ENCODE measurements at places on chromosomes 2 and 18.

DNA sequence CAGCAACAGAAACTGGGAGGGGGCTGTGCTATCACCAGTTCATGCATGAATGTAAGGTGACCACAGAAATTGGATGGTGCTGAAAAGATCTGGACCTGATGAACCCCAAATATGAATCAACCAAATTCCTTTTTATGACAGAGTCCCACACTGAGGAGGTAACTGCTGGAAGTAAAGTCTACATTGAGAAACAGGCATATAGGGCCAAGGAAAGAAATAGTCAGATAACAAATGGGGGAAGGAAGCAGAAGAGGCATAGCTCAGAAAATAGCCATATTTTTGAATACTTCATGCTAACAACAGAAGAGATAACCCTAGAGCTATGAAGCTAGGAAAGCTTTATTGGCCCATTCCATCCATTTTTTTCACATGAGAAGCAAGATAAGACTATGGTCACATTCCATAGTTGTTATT lies 25.8 kb downstream of the ZC3H6 start:
- ATAC-seq = no peak

DNA sequence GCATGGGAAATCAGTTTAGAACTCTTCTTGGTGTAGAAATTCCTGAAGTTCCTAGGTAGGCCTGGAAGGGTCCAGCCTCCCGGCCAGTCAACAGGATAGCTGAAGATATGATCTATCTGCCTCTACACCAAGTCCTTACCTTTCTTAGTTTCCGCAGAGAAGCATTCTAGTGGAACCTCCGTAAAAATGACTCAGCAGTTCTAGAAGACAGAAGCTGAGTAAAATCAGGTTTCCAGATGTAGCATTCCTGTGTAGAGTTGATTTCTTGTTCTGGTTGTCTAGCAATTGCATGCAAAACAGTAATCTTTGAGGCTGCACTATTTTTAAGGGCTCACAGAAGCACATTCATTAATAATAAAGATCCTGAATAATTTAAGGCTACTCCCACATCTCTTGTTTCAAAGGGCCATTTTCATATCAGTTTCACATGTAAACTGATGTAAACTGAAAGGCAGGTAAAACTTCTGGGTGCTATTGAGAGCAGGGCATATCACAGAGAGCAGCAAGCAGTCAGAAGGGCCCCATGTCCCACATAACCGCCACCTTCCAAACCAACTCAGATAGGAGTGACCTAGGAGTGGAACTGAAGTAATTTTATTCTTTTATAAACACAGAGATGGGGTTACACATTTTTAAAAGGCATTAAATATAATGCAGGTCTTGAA lies 3.2 kb upstream of the DYTN start:
- no peak for ATAC-seq

DNA sequence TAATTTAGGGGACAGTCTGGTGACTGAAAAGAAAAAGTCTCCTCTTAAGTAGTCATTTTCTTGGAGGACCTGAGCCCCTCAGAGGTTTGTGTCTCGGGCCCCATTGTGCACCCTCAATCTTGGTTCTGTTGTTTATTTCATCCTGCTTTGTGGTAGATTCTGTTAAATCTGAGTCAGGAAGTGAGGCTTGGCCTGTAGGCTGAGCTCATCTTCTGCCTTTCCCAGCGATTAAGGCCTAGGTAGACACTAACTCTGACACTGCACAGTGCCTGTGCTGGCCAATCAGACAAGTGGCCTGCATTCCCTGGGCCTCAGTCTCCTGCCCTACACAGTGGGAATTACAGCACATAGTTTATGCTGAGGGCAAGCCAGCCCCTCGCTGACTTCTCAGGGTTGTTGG lies 80.2 kb downstream of the CTIF start:
- no peak for ATAC-seq

DNA sequence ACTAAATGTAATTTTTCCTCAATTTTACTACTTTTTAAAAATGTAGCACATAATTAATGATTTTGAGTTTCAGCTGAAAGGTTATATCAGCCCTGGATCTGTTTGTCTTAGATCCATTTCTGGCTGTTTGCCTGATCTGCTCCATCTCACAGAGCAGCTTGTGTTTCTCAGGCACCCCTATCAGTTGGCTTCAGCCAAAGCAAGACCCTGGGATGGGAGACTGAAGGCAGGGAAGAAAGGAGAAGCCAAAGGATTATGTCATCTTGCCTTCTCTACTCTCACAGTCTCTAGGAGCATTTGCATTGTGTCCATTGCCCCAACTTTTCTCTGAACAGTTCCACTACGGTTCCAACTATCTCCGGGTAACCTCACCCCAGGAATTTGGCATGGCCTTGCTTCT lies 110.5 kb downstream of the CCDC148 start:
- ATAC-seq = no peak

- no peak for ATAC-seq
Observed at GRCh38 chr2:58414506-58414905, 173.4 kb upstream of the FANCL start.

- no peak for ATAC-seq
Observed at GRCh38 chr2:185979546-185980071, 241.0 kb downstream of the FSIP2 start.

DNA sequence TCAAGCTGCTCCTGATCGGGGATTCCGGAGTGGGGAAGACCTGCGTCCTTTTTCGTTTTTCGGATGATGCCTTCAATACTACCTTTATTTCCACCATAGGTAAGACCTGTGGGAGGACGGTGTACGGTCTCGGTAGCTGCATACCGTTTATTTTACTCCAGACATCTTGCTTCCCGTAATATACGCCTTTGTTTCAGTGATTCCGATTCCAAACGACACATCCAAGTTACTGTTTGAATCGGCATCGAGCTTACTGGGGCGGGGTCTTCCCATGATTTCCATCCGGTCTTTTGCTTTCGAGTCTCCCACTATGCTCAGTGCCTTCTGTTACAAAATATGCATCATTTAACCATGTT lies 731 bp downstream of the RAB10 start:
- ATAC-seq = no peak

- no peak for ATAC-seq
Observed at GRCh38 chr2:120596990-120597594, 138.6 kb upstream of the GLI2 start.

DNA sequence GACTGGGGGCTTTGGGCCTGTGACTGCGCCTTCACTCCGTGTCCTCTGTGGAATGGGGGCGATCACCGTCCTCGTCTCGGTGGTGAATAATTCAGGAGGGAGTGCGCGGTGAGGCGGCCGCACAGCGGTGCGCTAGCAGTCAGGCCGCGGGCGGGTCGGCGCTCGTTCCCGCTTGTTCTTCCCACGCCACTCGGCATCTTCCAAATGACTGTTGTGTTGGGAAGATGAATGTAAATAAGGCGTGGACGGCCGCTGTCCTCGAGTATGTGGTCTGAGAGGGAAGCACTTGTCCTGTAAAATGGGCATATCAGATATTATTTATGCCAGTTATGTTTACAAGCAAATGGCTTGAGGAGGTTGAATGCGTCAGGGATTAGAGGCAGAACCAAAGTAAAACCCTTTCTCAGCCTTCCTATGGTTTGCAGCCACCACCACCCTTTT lies 608 bp upstream of the VPS4B start:
- ATAC-seq = peak; percentile 33

GRCh38 chr2:47653902-47654789 lies 128.8 kb upstream of the MSH6 start:
- ATAC-seq = no peak

DNA sequence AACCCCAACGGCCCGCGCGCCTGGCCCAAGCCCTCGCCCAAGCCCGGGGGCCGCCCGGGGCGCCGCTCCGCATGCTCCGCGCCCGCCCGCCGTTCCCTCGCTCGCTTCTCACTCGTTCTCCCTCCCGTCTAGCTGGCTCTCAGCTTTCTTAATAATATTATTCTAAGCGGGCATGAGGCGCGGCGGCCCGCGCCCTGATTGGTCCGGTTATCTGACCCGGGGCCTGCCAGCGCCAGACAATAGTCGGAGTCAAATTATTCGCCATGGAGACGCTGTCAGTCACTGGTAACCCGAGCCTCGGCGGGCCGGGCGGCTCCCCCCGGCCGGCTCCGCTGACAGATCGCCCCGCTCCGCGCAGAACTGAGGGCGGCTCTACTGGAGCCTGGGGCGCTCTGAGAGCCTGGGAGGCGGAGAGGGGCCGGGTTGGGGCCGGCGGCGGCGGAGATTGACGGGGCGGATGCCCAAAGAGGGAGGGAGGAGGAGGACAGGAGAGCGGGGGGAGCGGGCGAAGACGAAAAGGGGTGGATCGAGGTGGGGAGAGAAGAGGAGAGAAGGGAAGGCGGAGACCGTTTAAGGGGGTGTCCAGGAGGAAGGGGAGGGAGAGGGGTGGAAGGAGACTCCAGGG lies at the start of gene SIX2:
Gene SIX2, minus strand, starts transcription at position 150 of the 625 bp plus-strand sequence. CDS start 342 bp downstream, outside the sequence.
- ATAC-seq = no peak

- no peak for ATAC-seq
Observed at GRCh38 chr2:159617646-159618045, 1.3 kb upstream of the BAZ2B start.

DNA sequence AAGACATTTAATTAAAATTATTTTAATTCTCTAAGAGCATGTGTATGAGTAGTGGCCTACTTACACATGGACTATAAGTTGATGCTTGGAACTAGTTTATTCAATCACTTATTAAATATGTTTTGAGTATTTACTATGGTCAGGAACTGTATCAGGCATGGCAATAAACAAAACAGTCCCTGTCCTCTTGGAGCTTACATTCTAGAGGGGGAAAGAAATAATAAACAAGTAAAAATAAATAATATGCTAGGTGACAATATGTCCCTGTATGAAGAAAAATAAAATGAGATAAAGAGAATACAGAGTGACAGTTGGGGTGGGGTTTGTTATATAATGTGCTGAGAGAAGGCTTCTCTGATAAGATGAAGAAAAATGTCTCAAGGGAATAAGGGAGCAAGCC lies 74.5 kb downstream of the MYO3B start:
- ATAC-seq = no peak

GRCh38 chr2:208142240-208142924 lies 3.6 kb downstream of the CRYGB start:
- ATAC-seq = no peak

DNA sequence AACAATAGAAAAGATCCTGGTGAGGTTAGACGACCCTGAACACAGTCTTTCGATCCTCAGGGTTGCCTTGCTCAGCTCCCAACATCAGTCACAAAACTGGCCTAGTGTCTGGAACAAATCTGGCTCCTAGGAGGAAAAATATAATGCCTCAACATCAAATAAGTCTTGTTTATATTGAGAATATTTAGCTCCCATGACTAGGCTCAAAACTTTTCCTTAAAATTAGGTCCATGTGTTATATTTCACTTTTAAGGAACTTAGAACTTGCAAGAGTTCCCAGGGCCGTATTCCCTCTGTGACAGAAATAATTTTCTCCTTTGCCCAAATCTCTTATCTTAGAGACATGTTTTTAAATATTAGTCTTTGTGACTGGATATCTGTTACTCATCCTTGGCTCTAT lies 819.7 kb upstream of the ZEB2 start:
- ATAC-seq = no peak

GRCh38 chr2:146239392-146240135 lies 1605.3 kb upstream of the ACVR2A start:
- ATAC-seq = no peak

GRCh38 chr2:220442012-220442411 lies 814.6 kb downstream of the SLC4A3 start:
- ATAC-seq = no peak
